ENCODE measurements at places on chromosomes 16 and 17. TPM values are rescaled to one million over a fixed set of nuclear protein-coding genes. Genes with fewer than 3 reads are reported as not detected.

UTS2R gene
- not detected for total RNA-seq

NAGS gene
- 6.4 TPM for total RNA-seq

HYDIN gene
- not detected for total RNA-seq

PRSS27 gene
- total RNA-seq: 0.28 TPM

TGFB1I1 gene
- total RNA-seq: 41.5 TPM

EVI2B gene
- 0.09 TPM for total RNA-seq

RPUSD1 gene
- 32.4 TPM for total RNA-seq

PERCC1 gene
- total RNA-seq: not detected

DNAH2 gene
- total RNA-seq: not detected

CDH1 gene
- total RNA-seq: not detected

CBX8 gene
- total RNA-seq: 1.7 TPM

LPO gene
- total RNA-seq: not detected

TM4SF5 gene
- total RNA-seq: not detected

CHST5 gene
- not detected for total RNA-seq

SLC52A1 gene
- under 0.01 TPM for total RNA-seq

APOH gene
- total RNA-seq: not detected

CDRT15 gene
- not detected for total RNA-seq

RTN4RL1 gene
- not detected for total RNA-seq

IL4R gene
- 25.9 TPM for total RNA-seq

IL32 gene
- 123 TPM for total RNA-seq

OTOA gene
- 0.09 TPM for total RNA-seq

RHBDL1 gene
- 0.47 TPM for total RNA-seq

CLEC18A gene
- 1.0 TPM for total RNA-seq

NPIPB13 gene
- total RNA-seq: 1.3 TPM

SCARF1 gene
- total RNA-seq: 75.1 TPM

All from endothelial cell of coronary artery (primary cell).